ENCODE measurements at places on chromosomes 3 and 15. TPM values are rescaled to one million over a fixed set of nuclear protein-coding genes. Genes with fewer than 3 reads are reported as not detected.

Gene SERPINI2
- total RNA-seq, result not detected

Gene ZBBX
- not detected for total RNA-seq

Gene RASGRF1
- 1.9 TPM for total RNA-seq

Gene TERC
- not detected for total RNA-seq

Gene GCNT3
- 156 TPM for total RNA-seq

Gene CHRM5
- total RNA-seq, result not detected

Gene CSPG5
- 1.1 TPM for total RNA-seq

Gene MORC1
- total RNA-seq, result not detected

Gene ISLR
- total RNA-seq, result not detected

Gene ANKRD63
- total RNA-seq, result 0.67 TPM

Gene CRYBG3
- 6.9 TPM for total RNA-seq
